ENCODE measurements at places on chromosomes 5 and 9.

DNA sequence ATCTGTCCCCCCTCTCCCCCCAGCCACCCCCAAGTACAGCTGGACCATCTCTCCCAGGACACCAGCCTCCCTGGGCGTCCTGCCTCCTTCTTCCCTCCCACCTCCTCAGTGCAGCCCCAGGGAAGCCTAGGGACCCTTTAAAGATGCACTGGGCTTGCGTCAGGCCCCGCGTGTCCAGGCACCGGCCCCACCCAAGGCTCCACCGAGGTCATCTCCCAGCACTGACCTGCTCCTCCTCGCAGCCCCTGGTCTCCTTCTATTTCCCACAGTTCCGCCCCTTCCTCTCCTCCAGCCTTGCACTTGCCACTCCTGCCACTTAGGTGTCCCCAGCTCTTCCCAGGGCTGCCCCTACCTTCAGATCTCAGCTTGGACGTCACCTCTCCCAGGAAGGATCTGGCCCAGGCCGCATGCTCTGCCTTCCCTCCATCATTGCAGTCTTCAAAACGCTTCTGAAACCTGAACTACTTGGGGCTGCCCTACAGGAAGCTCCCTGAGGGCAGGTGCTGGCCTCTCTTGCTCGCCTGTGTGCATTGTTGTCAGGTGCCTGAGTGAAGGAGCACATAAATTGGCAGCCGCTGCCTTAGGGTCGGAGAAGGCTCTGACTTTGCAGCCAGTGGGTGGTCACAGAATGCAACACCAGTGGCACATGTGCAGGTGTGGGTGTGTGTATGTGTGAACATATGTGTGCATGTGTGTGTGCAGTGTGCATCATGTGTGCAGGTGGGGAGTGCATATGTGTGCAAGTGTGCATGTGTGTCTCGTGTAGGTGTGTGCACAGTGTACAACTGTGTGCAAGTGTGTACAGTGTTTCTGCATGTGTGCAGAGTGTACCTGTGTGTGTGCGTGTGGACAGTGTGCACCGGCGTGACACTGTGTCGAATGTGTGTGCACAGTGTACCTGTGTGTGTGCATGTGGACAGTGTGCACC lies 152.9 kb downstream of the C9orf50 start:
- no peak for DNase-seq

DNA sequence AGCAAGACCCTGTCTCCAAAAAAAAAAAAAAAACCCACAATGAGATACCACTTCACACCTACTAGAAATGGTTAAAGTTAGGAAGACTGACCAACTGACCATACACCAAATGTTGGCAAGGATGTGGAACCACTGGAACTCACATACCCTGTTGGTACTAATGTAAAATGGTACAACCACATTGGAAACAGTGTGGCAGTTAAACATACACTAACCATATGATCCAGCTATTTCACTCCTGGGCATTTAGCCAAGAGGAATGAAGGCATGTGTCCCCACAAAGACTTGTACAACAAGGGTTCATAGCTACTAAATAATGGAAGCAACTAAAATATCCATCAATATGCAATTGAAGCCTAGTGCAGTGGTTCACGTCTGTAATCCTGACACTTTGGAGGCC lies 21.3 kb downstream of the NAIF1 start:
- DNase-seq, result no peak

GRCh38 chr5:2586016-2586715 lies 165.3 kb downstream of the IRX2 start:
- DNase-seq, result no peak

DNA sequence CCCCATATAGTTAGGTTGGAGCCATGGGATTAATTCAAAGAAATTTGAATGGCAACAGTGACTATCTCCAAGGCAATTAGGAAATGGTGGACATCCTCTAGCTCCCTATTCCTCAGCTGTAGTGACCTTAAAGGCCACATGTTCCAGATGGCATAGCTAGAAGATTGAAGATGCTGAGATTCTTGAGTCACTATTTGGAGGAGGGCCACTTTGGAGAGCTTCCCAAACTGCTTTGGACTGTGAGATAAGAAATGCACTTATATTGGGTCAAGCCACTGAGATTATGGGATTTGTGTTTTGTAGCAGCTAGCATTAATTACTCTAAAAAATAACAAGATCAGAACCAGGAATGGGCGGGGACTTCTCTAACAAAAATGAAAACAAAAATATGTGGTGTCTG lies 636.2 kb upstream of the CCNG1 start:
- DNase-seq, result no peak

DNA sequence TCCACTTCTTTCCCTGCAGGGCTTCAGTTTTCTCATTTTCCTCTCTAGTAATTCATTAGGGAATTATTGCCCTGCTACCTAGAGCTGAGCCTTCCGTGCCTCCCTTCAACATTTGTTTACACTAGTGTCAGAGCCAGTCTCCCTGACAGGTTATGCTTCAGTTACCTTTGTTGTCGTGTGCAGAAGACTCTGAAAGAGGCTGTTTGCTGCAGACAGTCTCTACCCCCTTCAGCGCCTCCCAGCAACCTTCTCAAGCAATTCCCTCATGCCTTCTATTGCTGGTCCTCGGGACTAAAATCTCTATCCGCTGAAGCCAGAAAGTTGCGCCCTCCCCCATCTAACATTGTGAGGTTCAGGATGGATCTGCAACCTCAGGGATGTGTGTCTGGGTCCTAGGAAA lies 12.8 kb downstream of the RALGPS1 start:
- DNase-seq, result no peak

DNA sequence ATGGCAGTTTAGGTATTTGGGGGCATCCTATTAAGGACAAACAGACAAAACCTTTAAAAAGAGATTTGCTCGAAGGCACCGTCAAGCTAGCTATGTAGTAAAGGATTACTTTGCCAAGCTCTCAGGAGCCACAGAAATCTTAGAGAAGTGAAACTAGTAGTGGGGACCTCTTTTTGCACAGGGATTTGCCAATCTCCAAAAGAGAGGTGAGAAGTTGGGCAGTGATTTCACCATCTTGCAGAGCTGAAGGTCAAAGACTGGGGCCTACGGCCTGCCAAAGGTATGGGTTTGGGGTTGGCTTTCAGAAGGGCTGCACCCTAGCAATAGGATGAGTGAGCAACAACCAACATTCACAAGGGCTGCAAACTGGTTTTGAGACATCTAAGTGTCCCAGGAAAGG lies 1.6 kb upstream of the FCN1 start:
- DNase-seq, result no peak

GRCh38 chr9:26313108-26313507 lies 579.5 kb downstream of the CAAP1 start:
- no peak for DNase-seq

DNA sequence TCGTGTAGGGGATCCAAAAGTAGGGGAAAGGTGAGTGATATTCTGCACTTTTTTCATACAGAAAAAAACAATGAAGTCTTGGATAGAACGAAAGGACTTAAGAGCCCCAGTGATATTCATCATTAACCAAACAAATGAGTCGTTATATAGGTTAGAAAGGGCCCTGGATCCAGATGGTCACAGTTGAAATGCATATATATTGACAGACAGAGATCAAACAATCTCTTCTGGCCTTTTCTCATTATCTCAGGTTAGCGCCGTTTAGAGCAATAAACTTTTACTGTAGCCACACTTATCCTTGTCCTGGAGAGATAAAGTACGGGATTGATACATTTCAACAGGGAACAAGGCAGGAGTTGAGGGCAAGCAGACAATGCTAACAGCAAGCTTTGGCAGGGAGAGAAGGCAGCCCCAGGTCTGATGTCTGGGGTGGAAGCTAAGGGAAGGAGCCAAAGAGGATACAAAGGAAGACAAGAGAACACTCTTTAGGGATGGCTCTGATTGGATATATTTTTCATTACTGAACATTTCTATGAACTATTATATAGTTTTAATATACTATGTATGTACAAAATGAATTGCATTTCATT lies 77.0 kb downstream of the LIFR start:
- no peak for DNase-seq

GRCh38 chr5:134255418-134256150 lies 29.7 kb upstream of the PPP2CA start:
- DNase-seq, result no peak

DNA sequence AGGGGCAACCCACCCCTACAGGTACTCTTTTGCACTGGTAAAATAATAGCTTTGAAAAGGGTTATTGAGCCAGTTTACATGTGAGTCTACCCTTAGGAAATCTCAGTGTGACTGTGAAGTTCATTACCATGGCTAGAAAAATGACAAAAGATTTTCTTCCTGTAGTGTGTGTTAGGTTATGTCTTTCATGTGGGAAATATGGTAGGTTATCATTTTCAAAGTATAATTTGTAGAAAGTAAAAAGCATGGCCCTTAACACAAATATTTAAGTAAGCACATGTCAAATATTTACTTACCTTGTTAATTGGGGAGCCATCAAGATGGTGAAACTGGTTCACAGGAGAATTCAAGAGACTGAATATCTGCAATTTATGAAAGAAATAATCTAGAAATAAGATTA lies 37.3 kb upstream of the PLPP1 start:
- DNase-seq, result no peak

DNA sequence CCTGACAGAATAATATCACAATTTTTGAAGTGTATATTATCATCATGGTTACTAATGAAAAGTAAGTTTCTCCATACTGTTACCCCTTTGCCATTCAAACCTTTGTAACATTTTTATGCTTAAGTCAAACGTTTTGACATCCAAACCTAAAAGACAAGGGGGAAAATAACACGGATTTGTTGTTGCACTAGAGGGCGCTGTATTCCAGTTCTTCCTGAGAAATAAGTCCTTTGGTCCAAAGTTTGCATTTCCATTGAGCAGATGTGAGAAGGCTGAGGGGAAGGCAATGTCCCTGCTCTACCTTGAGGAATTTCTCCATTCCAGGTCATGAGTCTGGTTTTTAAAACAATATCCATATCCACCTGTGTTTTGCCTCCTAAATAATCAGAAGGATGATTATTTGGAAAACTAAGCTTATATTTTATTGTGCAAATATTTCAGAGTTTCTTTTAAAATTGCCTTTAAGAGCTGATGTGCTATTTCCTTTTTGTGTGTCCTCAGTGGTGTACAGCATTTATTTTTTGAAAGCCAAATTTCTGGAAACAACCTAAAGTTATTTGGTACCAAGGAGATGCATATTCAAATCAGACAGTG lies 9.7 kb downstream of the LECT2 start:
- DNase-seq, result peak; percentile 71

DNA sequence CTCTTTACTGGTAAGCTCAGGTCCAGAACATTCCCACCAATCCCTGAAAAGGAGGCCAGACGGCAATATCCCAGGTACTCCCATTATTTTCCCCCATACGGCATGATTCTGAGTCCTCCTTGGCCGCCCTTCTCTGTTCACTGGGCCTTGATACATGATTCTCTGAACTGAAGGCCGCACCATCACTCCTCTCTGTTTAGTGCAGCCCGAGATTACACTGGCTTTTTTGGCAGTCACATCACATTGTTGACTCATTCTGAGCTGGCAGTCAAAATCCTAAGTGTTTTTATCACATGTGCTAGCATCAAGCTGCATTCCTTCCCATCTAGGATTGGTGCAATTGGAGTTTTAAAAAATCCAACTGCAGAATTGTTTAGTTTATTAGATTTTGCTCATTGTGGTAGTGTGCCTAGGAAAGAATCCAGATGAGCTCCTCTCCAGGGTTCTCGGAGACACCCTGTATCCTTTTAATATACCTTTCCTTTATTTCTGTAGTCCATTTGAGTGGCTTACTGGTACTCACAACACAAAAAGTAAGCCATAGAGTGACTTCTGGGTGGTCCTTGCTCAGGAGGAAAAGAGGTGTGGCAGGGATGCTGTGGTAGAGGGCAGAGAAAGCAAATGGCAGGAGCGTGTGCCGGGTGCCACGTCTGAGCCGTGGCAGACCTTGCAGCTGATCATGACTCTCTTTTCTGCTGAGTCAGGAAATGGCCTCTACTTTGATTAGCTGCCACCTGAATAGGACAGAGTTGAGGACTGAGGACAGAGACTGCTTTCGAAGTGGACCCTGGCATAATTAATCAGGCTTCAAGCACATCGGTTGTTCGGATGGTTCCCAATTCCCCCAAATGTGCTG lies 121.1 kb upstream of the IL12B start:
- no peak for DNase-seq

- DNase-seq, result no peak
Measured at GRCh38 chr9:35923927-35924763, 14.9 kb downstream of the SPAAR start.

GRCh38 chr9:136193891-136194279 lies 11.0 kb downstream of the LHX3 start:
- DNase-seq, result no peak

DNA sequence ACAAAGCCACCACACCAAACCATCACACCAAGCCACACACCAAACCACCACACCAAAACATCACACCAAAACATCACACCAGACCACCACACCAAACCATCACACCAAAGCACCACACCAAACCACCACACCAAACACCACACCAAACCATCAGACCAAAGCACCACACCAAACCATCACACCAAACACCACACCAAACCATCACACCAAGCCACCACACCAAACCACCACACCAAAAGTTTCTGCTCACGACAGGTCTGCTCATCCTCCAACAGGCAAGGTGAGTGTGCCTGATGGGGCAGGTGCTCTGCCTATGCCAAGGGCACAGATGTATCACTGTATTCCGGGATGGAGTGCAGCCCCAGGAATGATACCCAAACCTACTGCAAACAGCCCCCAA lies 87.9 kb upstream of the FSTL4 start:
- DNase-seq, result no peak

- DNase-seq, result no peak
Measured at GRCh38 chr9:19495186-19496028, 86.6 kb downstream of the ACER2 start.

DNA sequence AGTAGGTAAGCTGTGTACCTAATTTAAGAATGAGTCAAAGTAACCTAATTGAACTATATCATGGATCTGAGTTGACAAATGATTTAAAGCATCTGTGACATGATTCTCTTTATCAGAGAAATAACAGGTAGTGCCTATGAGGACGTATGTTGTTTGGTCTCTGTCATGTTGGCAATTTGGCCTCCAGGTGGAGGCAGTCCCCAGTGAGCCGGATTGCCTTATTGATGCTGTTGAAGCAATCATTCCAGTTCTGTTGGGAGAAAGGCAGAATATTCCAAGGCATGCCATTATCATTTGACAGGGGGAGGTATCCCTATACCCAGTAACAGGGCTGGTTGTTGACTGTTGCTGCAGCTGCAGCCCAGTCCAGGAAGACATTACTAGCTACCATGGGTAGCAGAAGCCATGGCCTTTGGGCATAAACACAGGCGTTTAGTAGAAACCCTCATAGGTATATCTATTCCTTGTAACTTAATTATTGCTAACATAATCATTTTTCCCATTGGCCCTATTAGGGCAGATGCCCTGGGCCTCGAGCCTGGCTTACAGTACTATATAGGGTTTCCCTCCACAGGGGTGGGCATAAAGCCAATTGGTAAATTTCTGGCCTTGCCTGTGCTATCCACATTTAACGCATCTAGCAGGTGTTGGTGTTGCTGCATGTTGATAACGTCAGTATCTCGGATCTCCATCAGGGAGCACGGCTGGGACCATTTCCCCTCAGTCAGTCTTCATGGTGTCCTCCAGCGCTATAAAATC lies 12.2 kb upstream of the SLC22A4 start:
- DNase-seq, result no peak

GRCh38 chr9:74147906-74148305 lies 349.2 kb upstream of the RORB start:
- no peak for DNase-seq

GRCh38 chr9:129901993-129902739 lies 66.9 kb downstream of the USP20 start:
- no peak for DNase-seq

Measured in glomerular endothelial cell (primary cell).